ENCODE measurements at places on chromosomes 4 and X. TPM values are rescaled to one million over a fixed set of nuclear protein-coding genes. Genes with fewer than 3 reads are reported as not detected.

- no peak for DNase-seq
These were observed 16.1 kb downstream of the COQ2 start for GRCh38 chr4:83268491-83268890.

CPZ gene
- 10.7 TPM for total RNA-seq

TCP11X2 gene
- not detected for total RNA-seq

- no peak for DNase-seq
These were observed 9.9 kb downstream of the TNIP2 start for GRCh38 chr4:2745981-2746806.

TCEANC gene
- 4.7 TPM for total RNA-seq

MTHFD2L gene
- 14.7 TPM for total RNA-seq

TCEAL7 gene
- total RNA-seq: 13.4 TPM

GRCh38 chr4:169079942-169080827 is 70.1 kb upstream of the CBR4 start:
- DNase-seq: no peak

GRCh38 chrX:22163326-22163725 is 109.4 kb upstream of the CBLL2 start:
- no peak for DNase-seq

NIPAL1 gene
- 0.42 TPM for total RNA-seq

TAF1 gene
- total RNA-seq: 33.9 TPM

DAPP1 gene
- not detected for total RNA-seq

GRCh38 chrX:109760922-109761250 is 27.8 kb upstream of the ACSL4 start:
- no peak for DNase-seq

DNA sequence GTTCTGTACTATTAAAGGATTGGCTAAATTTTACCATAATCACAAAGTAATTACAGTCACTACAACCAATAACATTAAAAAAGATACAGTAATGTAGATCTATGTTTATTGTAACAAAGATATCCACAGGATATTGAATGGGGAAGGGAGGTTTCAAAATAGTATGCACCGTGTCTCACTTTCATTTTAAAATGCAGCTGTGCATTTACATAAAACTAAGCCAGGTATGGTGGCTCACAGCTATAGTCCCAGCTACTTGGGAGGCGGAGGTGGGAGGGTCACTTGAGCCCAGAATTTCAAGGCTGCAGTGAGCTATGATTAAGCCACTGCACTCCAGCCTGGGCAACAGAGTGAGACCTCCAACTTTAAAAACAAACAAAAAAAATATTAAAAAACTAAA is 8.5 kb downstream of the SRP72 start:
- no peak for DNase-seq

DNA sequence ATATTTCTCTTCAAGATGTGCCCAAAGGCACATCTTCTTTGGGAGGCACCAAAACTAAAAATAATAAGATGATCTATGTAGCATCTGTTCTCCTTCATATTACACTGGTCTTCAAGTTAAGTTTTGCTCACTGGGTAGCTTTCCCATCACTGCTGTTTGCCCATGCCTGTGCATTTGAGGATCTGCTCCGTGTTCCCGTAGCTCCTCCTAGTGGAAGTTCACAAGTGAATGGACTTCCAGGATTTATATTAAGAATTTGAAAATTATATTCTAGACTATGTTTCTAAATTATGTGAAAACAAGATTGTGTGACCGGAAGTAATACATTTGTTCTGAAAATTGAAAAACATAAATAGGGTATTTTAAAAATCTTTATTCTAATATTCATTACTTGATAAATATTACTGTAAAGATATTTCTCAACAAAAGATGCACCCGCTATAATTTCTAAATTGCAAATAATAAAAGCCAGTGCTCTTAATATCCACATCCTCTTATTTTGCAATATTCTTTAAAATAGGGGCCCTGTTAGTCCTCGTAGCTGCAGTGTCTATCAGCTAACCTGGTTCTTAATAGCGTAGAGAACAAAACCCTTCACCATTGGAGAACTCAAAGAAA is 147.7 kb downstream of the RBM46 start:
- no peak for DNase-seq

FHDC1 gene
- 22.3 TPM for total RNA-seq
